ENCODE measurements at places on chromosomes 5 and 9.
A peak's percentile ranks its signal among the peaks of the same experiment; 100 is the strongest.

DNA sequence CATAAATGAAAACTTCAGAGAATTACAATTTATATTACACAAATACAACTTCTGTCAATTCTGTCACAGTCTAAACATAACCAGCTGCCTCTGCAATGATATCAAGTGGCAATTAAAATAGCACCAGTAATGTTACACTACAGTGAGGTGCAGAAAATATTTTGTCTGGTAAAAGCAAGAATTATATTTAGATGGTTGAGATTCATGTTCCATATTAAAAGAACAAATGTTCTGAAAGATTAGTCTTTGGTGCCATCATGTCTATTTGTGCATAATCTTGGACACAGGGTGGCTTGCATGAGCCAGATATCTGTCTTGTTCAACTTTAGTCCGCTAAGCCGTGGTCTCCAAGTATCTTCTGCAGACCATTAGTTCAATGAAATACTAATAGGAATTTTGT, 29.0 kb upstream of the PRR16 start:
- no peak for DNase-seq

DNA sequence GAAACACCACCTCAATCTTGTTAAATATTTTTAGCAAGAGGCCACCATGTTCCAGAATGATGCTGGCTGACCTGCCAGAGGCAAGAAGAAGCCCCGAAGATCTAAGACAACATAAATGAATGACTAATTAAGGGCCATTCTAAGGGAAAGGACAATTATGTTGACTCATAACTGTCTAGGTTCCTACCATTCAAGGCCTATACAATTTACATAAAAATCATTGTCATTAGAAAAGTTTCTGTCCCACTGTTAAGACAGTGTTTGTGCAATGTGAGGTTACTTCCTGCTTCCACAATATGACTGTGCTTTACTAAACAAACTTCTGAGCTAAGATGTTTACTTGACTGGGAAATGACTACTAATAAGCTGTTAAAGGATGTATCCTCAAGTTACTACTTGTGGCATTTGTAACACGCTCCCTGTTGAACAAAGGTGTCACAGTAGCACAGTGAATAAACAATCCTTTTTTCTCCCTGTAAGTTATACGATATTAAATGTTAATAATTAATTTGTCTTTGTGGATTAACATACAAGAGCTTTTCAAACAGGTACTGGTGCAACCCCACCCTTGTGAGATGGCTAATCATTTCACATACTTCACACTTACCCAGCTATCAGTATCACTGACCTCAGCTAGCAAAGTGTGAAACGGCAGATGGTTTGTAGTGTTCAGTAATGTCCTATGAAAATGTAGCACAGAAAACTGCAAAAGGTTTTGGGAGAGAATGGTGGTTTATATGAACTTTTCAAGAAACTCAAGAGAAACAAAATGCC, 195.8 kb downstream of the EFNA5 start:
- DNase-seq = no peak

DNA sequence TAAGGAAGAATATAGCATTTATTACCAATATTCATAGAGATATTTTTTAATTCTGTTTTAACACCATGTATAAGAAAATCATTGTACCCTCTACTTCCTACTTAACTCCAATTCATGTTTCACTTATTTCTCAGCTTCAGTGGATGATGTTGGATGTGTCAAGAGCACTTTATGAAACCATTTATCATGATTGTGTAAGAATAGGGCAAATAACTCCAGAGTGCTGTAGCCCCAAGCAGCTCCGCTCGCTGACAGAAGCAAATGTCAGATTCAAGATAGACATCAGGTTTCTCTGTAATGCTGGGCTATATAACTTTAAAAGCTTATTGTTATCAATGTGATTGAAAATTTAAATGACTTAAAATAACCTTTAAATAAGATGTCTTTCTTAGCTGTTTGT, 50.4 kb downstream of the MAST4 start:
- no peak for DNase-seq

DNA sequence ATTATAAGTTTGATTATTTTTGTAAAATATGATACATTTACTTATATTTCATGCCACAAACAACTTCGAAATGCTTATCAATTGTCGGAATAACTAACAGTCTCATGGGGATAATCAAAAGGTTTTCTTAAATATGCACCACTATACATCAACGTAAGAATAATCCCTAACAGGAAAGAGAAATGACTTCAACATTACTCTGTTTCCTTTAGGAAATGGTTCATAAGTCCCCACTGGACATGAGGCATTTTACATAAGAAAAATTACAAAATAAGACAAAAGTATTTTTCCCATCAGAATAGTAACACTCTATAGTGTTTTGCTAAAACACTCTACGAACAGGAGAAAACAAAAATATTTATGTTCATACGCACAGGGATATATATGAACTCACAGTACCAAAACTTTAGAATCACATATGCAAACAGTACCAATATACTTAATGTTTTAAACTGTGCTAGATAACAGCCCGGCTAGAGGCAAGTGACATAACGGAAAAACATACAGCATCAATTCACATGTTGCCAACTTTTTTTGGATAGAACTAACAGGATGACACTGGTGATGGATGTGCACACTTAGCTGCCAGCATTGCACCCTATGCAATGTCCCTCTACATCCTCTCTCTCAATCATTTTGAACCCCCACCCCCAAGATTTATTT, 120.5 kb downstream of the NFIB start:
- no peak for DNase-seq

DNA sequence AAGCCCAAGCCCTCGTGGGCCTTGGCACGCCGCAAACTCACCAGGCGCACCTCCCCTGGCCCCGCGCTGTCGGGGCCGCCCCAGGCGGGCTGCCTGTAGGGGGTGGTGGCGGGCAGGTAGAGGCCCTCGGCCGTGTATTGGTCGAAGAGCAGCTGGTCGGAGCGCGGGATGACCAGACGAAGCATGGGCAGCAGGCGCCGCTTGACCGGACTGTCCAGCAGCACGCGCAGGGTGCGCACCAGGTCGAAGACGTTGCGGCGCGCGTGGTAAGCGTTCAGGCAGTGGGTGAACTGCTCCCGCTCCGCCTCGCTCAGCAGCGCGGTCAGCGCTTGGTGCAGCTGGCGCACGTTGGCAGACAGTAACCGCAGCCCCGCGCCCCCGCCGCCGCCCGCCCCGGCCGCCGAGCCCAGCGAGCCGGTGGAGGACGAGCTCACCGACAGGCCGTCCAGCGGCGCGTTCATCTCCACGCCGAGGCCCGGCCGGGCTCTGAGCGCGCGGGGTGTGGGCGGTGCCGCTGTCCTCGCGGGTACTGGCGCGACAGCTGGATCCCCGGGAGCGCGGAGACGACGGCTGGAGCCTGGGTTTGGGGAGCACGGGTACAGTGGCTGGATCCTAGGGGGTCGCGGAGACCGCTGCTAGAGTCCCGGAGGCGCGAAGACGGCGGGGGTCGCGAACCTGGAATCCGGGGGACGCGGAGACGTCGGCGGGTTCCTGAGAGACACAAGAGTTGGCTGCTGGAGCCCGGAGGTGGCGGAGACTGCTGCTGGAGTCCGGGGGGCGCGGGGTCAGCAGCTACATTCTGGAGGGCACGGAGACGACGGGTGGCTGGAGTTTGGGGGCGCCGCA, 709 bp downstream of the WHRN start:
- DNase-seq = peak; percentile 76

GRCh38 chr9:133505901-133506652, 18.7 kb downstream of the MYMK start:
- DNase-seq = no peak

DNA sequence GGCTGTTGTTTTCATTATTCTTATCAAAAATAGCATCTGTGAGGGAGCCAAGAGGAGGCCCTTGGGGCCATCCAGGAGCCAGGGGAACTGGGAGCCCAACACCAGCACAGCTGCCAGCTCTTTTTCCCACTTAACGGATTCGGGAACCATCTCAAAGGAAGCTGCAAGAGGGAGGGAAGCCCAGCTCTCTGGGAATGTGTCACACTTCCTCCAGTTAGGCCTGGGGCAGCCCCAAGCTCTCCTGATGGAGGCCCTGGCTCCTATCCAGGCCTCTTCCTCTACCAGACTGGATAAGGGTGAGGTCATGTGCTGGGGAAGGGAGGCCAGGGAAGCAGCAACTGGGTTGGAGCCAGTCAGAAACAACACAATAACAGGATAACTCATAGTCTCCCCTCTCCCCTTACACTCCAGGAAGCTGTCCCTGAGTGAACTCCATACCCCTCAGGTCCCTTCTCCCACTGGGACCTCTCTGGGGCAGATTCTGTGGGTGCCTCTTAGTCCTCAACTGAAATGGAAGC, 12.7 kb downstream of the CSF2 start:
- DNase-seq = no peak

DNA sequence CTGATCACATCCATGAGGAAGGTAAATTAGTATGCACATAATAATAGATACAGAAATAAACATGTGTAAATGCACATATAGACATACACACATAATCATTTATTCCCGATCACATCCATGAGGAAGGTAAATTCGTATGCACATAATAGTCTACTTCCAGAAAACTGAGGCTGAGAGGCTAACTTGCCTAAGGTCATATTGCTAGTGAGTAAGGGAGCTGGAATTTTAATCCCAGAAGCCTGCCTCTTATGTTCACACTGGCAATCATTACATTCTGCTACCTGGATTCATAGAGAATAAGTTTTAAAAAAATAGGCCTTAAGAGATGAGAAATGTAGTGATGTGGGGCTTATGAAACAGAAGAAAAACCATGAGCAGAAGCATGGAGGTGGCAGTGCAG, 716.3 kb downstream of the BRINP1 start:
- DNase-seq = no peak

DNA sequence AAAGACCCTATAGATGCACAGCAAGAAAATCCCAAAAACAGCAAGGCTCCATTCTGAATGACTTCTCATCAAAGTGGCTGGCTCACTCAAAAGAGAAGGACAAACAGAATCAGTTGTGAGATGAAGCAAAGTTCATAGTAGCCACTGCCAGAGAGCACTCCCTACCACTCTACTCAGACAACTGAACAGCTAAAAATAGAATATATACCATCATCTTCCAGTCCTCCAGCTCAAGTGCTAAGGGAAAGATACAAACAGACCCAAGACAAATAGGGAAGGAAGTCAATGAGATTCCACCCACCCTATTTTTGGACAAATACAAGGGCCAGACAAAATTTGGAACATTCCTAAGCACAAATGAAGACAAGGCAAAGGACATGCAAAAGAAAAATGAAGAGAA, 20.6 kb downstream of the GNAQ start:
- no peak for DNase-seq

DNA sequence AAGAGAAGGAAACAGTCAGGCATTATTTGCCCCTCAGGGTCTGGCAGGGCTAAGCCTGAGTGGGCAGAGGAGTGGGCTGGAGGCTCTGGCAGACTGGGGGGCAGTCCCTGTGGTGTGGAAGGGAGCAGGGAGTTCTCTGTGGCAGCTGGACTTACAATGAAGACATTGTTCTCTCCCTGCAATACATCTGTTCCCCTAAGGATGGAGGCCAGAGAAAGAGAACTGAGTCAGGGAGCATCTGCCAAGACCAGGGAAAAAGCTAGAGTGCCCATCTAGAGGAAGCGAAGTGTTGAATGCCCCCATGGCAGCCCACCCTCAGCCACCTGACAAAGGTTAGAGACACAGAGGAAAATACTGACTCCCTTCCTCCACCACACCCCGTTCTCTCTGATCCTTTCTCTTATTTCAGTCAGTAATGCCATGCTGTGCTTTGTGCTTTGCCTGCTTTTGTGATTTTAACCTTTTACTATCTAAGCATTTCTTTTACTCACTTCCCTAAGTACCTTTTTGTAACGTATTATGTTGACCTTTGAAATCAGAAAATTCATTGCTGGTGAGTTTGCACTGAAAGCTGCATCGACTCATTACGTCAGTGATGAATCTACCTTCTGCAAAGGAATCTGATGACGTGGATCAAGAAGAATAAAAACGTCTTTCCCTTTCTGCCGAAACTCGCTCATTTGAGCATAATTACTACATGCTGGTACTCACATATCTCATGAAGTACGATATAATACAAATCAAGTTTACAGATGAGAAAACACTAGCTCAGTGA, 76.0 kb downstream of the ACTL7B start:
- no peak for DNase-seq
